ENCODE measurements at places on chromosomes 3 and 15. TPM values are rescaled to one million over a fixed set of nuclear protein-coding genes. Genes with fewer than 3 reads are reported as not detected.
A peak's percentile ranks its signal among the peaks of the same experiment; 100 is the strongest.

Gene WWTR1
- 2.3 TPM for total RNA-seq

Gene STAC
- total RNA-seq: 1.2 TPM

DNA sequence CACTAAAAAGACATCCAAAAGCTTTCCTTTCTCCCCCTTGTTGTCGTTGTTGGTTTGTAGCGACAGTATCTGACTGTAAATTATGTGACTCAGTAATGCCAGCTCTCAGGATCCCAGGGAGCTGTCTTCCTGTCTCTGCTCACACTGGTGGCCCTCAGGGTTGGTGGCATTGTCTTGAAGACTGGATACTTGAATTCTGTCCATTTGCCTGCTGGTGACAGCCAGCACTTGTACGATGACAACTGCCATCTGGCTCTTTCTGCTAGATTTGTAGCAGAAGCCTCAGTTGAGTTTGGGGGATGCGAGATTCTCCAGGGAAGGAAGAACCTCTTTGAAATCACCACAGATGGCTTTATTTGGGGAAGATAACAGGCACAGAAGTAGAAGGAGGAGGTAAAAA, 120.8 kb downstream of the ARPP21 start:
- DNase-seq: peak; percentile 47

DNA sequence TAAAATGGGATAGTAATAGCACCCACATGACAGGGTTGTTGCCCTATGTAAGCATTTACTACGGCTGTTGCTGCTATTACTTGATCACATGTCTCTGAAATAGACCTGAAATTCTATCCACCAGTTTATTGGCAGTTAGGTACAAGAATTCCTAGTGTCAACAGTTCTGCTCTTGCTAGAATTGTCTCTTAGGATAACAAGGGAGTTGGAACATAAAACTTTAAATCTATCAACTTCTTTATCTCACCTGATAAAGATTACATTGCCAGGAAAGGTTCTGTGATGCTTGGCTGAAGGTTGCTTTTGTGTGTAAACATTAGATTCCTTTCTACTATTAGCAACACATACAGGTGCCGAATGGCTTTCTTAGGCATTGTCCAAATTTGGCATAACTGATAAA, 38.7 kb downstream of the ATP13A4 start:
- DNase-seq: no peak

DNA sequence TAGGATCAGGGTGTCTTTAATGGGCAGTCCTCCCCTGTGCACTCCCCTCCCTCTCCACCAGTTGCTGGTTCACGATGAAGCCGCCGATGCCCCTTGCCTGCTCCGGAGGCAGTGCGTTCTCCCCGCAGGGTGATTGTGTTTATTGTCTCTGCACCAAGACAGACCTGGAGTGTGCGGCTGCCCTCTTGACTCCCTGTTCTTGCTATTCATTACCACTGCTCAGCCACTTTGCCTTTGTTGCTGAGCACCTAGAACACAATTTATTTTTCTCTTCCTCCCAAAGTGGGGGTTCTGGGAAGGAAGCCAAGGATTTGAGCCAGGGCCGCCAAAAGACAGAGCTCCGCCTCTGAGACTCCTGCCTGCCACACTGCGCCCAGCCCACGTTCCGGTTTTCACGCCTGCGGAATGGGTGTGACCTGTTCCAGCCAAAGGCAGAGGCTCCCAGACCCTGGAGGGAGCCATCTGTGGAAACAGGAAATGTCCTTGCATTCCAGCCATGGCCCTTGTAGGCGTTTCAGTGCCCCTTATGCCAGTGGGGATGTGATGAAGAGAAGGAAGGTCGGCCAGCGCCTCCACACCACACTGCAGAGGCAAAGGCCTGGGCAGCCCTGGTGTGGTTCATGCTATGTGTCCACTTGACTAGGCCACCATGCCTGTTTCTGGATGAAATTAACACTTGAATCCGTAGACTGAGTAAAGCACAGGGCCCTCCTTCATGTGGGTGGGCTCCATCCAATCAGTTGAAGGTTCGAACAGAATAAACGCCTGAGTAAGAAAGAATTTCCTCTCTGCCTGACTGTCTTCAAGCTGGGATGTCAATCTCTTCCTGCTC, 85.8 kb downstream of the HMG20A start:
- DNase-seq: no peak

DNA sequence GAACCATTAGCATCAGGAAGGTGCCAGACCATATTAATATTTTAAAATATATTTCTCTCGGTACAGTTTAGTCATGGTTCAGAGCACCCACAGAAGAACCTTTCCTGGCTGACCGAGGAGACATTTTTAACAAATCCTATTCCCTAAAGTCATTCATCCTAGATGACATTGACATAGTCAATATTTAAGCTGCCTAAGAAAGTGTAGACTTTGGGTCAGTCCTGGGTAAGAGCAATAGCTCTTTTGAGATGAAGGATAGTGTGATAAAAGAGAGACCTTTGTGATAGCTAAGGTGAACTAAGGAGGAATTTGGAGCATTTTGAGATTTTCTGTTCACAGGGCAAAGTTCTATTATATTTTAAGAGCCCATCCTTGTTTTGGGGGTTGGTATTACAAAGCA, 47.5 kb downstream of the ZNF609 start:
- no peak for DNase-seq

DNA sequence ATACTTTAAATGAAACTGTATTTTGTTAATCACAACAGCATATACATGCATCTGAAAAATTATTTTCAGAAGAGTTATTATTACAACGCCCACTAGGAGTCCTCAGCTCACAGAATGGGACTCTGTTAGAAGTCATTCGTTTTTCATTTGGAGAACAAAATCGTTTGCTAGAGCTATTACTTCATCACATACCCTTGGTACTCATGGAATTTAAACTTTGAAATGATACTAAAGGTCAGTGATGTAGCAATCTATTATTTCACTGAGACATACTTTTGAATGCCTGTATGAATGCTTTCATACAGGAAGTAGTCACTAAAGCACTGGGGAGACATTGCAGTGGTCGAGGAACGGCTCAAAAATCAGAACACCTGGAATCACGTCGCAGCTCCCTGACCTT, 198.1 kb downstream of the MBNL1 start:
- DNase-seq: no peak

Gene UBAP1L
- 4.6 TPM for total RNA-seq

Gene IGSF10
- total RNA-seq: 0.05 TPM

Gene PLSCR5
- total RNA-seq: not detected

Gene ATP2B2
- total RNA-seq: 31.2 TPM

Gene SOX14
- total RNA-seq: not detected

GRCh38 chr3:45881078-45882022, 5.0 kb upstream of the CCR9 start:
- DNase-seq: no peak

Gene DUSP7
- 9.5 TPM for total RNA-seq

DNA sequence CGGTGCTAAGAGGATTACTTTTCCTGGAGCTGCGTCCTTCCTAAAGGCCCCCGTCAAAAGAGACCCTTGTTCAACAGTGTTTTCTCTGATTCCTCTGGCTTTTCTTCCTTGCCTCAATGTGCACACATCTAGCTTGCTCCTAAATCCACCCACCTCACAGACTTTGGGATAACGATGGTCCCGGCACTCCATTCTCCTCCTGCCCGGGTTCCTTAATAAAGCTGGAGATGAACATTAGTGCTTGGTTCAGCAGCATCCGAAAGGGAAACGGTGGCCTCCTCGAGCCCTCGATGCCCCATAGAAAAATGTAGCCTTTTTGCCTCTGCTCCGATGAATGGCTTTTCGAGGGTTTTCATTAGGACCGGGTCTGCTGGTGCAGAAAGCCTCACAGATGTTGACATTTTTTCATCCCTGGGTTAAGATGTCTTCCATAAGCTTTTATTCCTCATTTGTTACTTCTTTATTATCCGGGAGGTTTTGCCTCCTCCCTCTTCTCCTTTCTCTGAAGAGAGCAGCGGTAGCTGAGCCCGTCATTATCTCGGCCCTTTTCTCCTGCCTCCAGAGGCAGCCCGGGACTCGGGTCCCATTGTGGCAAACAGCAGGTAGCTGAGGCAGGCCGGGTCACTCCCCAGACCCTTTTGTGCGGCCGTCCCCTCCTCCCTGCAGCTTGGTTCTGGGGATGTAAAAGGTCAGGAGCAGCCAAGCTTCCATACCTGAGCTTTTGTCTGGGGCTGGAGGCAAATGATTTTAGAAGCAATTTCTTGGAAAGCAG, 64.6 kb downstream of the CPN2 start:
- peak; percentile 29 for DNase-seq

- DNase-seq: no peak
Measured at GRCh38 chr15:40277471-40277870, 5.4 kb downstream of the ANKRD63 start.

DNA sequence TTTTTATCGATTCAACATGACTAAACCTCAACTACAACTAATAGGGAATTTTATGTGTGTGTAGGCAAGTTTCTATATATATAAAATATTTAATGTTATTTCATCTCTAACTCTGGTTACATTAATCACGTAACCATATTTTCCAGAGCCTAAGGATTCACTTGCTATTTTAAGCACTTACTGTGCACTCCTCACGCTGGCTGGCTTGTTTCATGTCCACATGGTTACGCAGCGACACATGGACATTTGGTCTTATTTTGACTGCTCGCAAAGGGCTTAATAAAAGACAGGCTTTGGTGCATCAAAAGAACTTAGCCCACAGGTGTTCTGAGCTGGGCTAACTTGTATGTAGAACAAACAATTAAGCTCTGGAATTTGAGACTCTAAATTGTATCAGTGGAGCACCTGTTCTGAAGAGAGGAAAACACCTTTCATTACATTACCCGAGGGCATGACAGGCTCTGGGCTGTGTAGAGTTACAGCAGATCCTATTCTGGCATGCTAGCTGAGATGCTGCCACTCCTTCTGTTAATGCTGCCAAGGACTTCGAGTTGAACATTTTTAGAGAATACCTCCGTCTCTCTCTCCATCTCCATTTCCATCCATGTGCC, 130.0 kb upstream of the NR2F2 start:
- DNase-seq: no peak

All from glutamatergic neuron (in vitro differentiated cells).